ENCODE measurements at places on chromosomes 2 and 18.

GRCh38 chr2:70095720-70096670 lies 8.7 kb downstream of the PCBP1 start:
- no peak for DNase-seq

DNA sequence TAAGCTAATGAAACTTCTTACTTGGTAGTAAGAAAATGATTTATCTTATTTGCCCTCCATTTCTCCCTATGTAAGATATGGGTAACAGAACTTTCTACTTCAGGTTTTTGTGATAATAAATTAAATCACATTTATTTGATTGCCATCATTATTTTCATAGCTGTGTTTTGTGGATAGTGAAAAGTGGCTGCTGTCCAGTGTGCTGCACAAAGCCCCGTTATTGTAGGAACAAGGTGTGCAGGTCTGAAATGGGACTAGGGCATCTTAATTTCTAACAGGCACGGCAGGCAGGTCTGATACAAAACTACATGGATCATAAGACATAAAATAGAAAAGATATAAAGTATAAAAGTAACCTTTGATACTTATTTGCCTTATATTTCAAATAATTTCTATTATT lies 51.6 kb upstream of the THSD7B start:
- DNase-seq = no peak

DNA sequence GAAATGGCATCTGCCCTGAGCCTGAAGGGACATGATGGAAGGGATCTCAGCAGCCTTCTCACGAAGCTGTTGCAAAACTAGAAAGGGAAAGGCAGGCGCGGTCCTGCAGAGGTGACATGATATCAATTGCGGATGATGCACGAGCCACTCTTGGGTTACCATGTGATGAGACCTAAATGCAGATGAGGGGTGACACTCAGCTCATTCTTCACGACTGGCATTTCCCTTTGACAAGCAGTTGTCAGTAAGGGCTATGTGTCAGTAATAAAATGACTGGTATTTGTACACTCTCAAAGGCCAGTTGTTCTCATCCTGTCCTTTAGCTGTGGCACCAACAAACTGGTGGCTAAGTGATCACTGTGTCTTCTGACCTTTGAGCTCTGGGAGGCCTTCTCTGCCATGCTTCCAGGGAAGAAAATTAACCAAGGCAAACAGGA lies 273.6 kb downstream of the ETAA1 start:
- no peak for DNase-seq

- DNase-seq = no peak
These were observed 45.7 kb downstream of the FAM210A start for GRCh38 chr18:13680612-13681011.

- no peak for DNase-seq
These were observed 194.7 kb downstream of the UXS1 start for GRCh38 chr2:105999211-105999989.

GRCh38 chr2:141522048-141522447 lies 608.8 kb downstream of the LRP1B start:
- no peak for DNase-seq

DNA sequence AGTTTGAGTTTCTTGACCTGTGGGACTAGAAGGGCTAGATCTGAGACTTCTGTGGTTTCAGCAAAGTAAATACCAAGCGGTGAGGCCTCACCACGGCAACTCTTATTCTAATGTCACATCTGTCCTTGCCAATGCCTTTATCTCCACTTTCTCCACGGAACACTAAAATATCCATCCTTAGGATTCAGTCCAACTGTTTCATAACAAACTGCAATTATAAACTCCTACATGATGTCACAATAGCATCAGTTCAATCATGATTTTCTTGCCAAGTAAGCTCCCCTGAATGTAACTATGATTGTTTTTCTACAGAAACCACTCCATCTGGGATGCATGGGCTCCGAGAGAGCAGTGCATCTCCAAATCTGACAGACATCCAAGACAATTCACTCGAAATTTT lies 79.6 kb downstream of the LRATD1 start:
- no peak for DNase-seq

- DNase-seq = no peak
These were observed 180.0 kb upstream of the CCDC150 start for GRCh38 chr2:196459539-196459938.

DNA sequence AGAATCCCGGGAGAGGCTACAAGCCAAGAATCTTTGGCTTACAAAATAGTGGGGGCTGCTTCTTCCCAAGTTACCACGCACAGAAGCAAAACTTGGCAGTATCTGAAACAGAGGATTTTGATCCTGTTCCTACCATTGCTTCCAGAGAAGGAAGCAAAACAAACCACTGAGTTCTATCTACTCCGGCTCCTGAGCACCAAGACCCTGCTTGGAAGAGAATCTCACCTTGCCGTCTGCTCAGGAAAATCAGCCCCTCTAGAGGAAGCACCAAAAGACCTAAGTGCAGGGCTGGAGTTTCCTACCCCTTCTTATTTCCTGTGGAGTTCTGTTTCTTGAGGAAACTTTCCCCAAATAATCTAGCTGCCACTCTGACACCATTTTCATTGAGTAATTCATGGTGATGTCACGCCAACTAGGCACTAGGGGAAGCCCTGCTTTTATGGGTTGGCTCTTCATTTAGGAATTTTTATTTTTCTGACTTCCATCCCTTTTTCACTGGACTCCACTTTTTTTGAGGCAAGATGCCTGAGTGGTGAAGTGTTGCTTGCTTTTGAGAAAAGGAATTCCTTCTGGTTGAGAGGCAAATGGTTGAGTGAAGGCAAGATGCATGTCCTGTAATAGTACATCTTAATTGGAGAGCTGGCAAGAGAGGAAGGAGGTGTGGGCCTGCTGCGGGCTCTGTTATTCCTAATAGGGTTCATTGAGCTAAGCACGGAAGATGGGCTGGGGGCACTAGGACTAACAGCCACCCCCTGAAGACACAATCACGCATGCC lies 36.8 kb upstream of the EML4 start:
- DNase-seq = no peak

DNA sequence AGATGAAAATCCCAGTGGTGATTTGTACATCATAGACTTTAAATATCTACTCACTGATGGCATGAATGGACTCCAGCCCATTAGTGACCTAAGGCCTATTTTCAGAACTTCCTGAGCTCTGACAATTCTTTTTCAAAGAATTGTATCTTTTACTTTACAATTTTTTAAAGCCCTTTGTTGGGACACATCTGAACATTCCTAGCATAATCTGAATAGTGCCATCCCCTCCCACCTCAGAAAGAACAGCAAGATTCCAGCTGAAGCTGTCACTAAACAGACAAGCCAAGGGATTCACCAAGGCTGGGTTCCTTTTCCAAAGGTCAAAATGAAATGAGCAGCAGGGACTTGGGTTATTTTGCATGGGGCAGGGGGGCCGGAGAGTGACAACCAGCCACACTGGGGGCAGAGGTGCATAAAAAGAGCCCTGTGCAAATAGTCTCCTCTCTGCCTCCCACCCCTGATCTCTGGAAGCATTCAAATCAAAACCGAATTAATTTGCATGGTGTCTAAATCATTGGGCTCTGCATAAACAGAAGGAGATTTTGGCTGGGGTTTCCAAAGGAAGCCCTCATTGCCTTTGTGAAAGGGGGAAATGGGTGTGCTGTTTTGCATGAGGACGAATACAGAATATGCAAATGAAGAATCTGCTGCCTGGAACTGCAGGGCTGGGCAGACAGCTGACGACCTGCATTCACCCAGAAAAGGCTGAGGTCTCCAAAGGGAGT lies 17.2 kb downstream of the EPHA4 start:
- DNase-seq = no peak

DNA sequence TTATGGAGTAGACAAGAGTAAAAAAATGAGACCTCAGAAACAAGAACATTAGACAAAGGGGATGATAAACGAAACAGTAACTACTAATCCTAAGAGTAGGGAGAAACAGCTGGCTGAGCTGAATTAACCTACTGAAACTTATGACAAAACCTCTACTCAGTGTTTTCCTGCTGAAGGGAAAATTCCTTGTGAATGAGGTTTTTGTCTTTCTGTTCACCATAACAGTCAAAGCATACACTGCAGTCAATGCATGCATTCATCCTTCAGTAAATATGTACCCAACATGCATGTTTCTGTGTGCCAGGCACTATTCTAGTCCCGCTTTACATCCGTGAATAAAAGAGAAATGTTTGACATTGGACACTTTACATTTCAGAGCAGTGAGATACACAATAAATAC lies 805.6 kb upstream of the KLHL29 start:
- no peak for DNase-seq

DNA sequence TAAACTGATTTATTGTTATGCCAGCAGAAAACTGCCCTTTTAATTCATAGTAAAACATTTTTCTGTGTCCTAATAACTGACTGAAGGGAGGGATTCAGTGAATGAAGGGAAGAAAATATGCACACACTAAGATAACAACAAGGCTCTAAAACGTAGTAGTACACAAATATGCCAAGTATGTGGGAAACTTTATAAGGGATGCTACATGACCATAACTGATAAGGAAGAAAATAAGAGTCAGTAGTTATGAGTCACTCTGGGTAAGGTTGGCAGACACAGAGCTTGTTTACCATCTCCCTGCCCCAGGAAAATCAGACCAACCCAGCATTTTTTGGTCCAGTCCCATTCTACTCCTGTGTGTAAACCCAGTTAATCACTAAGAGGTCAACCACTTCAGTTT lies 124.2 kb downstream of the RPRM start:
- no peak for DNase-seq

DNA sequence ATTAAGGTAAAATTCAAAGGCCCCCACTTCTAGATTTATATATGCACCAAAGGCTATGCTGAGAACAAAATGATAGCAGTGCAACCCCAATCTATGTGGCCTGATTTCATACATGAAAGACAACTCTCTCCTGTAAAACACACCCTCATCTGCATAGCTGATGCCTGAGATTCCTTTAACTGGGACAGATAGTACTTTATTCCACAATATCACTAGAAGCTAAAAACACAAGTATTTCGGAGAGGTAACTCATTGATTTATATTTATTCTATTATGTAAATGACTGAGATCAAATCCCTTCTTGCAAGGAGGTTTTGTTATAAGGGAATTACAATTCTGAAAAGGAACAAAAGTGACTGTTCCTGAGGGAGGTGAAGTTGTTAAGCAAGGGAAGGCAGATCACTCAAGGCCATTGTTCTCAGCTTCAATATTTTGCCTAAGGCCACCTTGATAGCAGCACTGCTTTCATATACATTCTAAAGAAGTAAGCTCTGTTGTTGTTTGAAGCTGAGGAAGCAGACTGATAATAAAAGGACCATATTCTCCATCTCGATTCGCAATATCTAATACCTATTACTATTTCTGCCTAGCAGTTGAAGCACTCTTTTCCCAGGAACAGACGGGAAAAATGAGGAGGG lies 471.0 kb upstream of the CDH7 start:
- no peak for DNase-seq

DNA sequence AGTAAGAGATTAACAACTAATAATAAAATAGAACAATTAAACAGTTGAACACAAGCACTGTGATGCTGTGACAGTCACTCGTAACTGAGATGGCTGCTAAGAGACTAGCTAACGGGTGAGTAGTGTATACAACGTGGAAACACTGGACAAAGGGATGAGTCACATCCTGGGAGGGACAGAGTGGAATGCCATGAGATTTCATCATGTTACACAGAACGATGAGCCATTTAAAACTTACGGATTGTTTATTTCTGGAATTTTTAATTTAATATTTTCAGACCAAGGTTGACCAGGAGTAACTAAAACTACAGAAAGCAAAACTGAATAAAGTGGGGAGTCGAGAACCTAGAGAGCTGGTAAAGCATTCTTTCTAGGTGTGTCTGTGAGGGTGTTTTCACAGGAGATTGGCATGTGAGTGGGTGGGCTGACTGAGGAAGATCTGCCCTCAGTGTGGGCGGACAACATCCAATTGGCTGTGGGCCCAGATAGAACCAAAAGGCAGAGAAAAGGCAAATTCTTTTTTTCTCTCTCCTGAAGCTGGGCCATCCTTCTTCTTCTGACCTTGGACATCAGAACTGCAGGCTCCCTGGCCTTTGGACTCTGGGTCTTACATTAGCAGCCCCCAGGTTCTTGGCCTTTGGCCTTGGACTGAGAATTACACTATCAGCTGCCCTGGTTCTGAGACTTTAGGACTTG lies 14.6 kb downstream of the TMSB10 start:
- no peak for DNase-seq

- no peak for DNase-seq
These were observed 25.3 kb downstream of the CRIM1 start for GRCh38 chr2:36380624-36381481.

DNA sequence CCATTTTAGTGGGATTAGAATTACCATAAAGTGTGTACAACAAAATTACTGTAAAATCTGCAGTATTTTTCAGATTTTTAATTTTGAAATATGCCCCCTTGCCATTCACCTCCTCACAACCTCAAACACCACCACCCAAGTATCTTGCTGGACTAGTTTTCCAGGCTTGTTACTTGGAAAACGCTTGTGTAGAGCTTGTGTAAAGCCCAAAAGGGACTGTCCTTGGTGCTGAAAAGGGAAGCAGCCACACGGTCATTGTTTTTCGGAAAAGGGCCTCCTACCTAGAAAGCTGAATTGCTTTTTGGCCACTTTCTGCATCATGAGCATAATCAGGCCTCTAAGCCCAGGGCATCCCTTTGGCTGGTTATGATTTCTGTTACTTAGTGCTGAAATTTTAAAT lies 563.4 kb downstream of the LRRTM4 start:
- DNase-seq = no peak

DNA sequence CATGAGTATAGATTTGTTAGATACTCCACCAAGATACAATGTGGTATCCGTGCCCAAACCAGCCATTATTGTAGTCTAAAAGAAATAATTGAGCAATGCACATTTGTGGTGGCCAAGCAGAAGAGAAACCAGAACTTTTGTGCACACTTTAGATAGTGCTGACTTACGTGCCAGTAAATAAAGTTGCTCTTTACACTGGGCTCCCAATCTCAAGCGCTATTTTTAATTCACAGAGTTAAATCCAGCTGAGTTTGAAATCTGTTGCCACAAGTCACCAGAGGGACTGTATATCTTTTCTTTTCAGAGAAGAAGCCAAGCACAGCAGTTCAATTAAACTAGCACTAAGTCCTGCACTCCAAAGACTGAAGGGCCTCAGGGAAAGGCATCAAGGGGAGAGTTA lies 680.4 kb downstream of the TDRD15 start:
- DNase-seq = no peak

GRCh38 chr2:51441786-51442185 lies 409.9 kb upstream of the NRXN1 start:
- DNase-seq = no peak

- no peak for DNase-seq
These were observed 152.0 kb downstream of the SRBD1 start for GRCh38 chr2:45458909-45459563.

DNA sequence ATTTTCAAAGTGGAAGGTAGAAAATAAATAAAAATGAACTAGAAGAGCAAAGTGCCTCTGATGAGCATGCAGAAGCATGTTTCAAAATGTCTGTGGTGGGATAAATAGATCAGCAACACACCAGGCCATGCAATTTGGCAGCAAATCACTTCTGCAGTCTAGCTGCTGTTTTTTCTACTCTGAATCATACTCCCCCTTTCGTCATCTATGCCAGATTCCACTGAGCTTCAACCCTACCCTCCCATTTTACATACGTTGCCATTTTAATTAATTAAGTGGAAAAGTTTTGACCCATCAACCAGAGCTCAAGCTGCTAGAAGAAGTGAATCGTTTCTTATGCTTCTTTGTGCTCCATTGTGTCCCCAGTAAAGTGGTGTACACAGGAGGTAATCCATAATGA lies 79.3 kb downstream of the NRXN1 start:
- no peak for DNase-seq
